MG63 (cell line): ENCODE measurements at places on chromosomes 3 and 15. TPM values are rescaled to one million over a fixed set of nuclear protein-coding genes. Genes with fewer than 3 reads are reported as not detected.
A peak's percentile ranks its signal among the peaks of the same experiment; 100 is the strongest.

GRCh38 chr3:165859061-165859460 lies 21.8 kb upstream of the BCHE start:
- no peak for DNase-seq

- no peak for DNase-seq
These were observed 395.8 kb downstream of the MAGI1 start for GRCh38 chr3:65642883-65643282.

Gene ITGB5
- total RNA-seq, result 115 and 121 TPM in 2 replicates

DNA sequence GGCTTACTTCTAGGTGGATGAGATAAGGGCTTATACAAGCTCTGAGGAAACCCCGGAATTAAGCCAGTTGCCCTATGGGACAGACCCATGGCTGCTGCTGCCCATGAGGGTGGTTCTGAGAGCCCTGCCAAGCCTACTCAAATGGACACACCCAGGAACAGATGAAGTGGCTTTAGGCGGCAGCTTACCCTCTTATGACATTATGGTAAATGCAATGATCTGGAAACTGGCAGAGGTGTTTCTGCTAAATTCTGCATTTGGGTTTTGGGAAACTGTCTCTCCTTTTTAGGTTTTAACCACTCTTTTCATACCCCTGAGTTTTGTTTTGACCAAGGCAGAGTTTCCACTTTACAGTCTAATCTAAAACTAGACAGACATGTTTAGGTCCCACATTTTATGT lies 9.0 kb upstream of the ZBED2 start:
- DNase-seq, result no peak

- DNase-seq, result peak; percentile 1
These were observed 283.9 kb downstream of the GRM7 start for GRCh38 chr3:7144697-7145308.

Gene ADAMTS17
- 3.8 TPM in 1 of 2 replicates, not detected in the other for total RNA-seq

GRCh38 chr3:157135671-157136396 lies 24.1 kb downstream of the CCNL1 start:
- DNase-seq, result no peak

DNA sequence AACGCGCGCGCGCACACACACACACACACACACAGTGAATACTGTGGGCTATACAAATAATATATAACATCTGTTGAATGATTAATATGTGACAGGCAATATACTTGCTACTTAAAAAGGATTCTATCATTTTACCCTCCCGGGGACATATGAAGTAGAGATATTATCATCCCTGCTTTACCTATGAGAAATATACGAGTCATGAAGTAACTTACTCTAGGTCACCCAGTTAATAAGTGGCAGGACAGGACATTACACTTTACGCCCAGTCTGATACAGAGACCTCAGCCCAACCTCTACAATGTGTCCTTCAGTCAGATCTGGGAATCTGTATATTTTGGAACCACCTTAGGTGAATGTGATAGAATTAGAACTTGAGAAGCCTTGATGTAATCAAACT lies 55.4 kb downstream of the CCDC54 start:
- DNase-seq, result no peak

DNA sequence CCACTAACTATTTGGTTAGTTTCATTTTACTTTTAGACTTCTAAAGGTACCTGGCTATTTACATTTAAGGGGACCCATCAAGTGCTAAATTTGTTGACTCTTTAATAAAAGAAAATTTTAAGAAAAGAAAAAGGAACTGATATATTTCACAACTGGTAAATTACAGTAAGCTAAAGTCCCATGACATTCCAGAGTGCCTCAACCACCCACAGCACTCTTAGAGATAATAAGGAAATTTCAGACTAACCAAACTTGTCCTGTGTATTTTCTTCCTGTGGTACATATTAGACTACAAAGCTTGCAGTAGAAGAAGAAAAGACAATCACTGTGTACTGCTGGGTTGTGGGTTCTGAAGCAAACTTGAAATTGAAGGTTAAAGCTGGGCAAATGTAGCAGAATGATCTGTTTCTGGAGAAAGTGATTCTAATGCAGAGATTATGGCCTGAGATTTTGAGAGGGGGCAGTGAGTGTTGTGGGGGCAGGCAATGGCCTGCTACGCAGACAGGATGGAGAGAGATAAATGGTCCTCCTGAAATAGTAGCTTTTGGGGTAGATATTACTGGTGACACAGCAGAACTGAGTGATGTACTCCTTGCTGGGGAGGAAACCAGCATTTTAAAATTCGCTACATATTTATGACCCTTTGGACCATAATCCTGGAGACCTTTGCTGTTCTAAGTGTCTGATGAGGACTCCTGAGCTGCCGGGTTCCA lies 24.5 kb upstream of the MFSD1 start:
- DNase-seq, result no peak

GRCh38 chr15:55008421-55008820 lies 188.3 kb downstream of the RSL24D1 start:
- no peak for DNase-seq

Gene NLGN1
- 4.0 and 10.0 TPM in 2 replicates for total RNA-seq

- DNase-seq, result no peak
These were observed 29.2 kb downstream of the SENP8 start for GRCh38 chr15:72147418-72147817.

Gene TRH
- not detected in 2 replicates for total RNA-seq

- DNase-seq, result no peak
These were observed 5.5 kb downstream of the PIAS1 start for GRCh38 chr15:68059630-68060029.

DNA sequence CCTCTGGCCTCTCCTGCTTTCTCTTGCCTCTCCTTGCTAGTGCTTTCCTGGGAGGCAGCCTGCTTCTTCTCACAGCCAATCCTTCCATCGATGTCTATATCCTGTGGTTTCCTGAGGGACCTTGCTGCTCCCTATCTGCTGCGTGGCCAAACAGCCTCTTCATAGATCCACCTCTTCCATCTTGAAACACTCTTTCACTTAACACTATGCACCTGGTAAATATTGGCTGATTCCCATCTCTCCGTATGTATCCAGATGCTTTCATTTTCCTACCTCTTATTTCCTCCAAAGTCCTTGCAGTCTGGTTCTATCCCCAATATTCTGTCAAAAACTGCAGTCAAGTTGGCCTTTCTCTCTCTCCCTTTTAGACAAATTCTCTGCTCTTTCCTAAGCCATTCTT lies 205.2 kb upstream of the CFAP20DC start:
- DNase-seq, result no peak
